Esophagus squamous epithelium (tissue), 5 donors: ENCODE measurements at places on chromosomes 6 and 20.

DNA sequence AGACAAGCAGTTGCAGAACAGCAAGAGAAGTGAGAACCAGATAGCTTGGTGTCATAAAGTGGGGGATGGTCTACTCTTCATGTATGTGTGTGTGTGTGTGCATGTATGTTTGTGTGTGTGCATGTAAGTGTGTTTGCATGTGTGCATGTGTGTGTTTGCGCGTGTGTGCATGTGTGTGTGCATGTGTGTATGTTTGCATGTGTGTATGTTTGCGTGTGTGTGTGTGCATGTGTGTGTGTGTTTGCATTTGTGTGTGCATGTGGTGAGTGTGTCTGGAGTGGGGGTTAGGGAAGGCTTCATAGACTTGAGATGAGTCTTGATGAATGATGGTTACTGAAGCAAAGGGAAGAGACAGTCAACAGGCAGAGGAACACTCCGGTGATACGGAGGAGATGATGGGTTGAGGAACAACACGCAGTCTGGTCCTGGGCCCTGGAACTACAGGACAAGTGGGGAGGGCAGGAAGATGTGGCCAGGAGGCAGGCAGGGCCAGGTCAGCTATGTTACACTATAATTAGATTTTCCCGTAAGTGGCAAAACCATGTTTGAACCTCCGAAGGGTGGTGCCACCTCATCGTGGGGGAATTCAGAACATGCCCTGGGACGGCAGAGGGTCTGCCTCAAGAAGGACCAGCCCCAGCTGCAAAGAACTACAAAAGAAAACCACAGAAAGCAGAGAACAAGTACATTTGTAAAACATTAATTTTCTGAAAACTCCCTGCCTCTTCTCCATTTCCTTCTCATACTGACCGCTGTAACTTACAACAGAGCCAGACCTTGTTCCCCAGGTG, 38.7 kb upstream of the PDE10A start:
- no peak for DNase-seq

DNA sequence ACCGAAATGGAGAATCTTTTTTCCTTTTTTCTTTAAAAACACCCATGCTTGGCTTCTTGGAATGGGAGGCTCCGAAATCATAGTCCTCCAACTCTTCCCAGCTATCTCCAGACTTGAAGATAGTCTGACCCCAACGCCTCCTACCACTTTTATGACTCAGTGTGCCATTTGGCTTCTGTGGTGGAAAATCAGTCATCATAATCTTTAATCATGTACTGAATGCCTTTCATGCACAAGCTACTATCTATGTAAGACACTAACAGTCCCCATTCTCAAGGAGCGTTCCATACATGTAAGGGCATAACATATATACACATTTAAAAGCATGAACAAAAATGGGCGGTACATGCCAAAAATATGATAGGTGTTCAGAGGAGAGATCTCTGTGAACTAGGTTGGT, 44.1 kb downstream of the TMEM14B start:
- no peak for DNase-seq

GRCh38 chr6:47160702-47161101, 118.6 kb upstream of the ADGRF1 start:
- no peak for DNase-seq

DNA sequence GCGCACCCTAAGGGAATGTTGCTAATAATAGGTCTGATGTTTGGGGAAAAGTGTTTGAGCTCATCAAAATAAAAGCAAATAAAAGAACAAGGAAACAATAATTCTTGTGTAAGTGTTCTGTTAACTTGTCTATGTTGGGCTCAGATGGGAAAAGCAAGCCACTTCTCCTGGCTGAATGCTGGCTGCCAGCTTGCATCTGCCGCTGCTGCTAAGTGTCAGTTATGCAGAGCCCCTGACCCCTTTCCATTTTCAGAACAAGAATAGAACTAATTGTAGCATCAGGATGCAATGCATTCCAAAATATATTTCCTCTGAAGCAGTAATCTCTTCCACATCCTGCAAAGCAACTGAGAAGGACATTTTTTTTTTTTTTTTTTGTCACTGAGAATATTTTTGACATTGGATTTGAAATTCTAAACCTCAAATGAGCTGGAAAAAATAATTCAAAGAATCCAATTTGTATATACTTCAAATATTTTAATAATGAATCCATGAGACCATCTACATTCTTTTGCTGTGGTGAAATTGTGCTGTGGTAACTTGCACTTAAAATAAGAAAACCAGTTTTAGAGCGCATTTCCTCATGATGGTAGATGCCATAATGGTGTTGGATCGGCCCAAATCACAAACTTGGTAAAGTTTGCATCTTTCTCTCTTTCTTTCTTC, 43.9 kb upstream of the DEK start:
- no peak for DNase-seq

DNA sequence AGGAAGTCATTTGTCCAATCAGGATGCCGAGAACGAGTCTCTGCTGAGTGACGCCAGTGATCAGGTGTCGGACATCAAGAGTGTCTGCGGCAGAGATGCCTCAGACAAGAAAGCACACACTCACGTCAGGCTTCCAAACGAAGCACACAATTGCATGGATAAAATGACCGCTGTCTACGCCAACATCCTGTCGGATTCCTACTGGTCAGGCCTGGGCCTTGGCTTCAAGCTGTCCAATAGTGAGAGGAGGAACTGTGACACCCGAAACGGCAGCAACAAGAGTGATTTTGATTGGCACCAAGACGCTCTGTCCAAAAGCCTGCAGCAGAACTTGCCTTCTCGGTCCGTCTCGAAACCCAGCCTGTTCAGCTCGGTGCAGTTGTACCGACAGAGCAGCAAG, 281.5 kb downstream of the TSHZ2 start:
- DNase-seq: no peak
